Breast epithelium (tissue), 4 donors: ENCODE measurements at places on chromosomes 13 and 19. TPM values are rescaled to one million over a fixed set of nuclear protein-coding genes. Genes with fewer than 3 reads are reported as not detected.

DNA sequence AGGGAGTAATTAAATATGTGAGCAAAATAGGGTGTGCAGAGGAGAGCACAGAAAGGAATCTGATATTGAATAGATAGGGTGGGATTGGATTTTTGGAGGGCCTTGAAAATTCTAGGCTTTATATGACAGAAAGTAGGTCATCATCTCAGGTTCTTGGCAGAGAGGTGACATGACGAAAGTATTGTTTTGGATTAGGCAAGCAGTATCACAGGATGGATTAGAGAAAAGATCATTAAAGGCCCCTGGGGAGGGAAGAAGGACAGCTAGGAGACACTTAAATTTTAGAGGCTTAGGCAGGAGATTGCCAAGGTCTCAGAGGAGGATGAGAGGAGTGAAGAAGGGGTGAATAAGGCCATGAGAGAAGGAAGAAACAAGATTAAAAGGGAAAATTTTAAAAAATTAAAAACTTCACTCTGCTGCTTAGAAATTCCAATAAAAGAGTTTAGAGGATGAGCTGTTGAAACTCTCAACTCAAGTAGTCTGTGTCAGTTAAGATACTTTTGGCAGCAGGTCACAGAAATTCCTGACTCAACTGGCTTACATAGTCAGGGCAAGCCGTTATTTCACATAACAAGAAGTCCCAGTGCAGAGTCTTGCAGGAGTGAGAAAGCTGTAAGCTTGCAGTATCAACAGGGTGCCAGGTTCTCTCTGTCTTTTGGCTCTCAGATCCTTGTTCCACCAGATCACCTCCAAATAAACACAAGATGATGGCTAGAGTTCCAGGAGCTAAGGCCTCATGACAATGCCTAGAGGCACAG, 8.8 kb downstream of the GPC6 start:
- no peak for DNase-seq
- H3K27me3 ChIP-seq = no peaks in the 10 kb centered on the region
- no peak overlapping the region for H3K4me3 ChIP-seq
- no peak overlapping the region for H3K27ac ChIP-seq
- no peaks in the 10 kb centered on the region for H3K36me3 ChIP-seq

- H3K27ac ChIP-seq = no peak overlapping the region
- no peak overlapping the region for H3K4me3 ChIP-seq
Measured at GRCh38 chr19:44570984-44571684, 41.7 kb upstream of the CEACAM20 start.

DNA sequence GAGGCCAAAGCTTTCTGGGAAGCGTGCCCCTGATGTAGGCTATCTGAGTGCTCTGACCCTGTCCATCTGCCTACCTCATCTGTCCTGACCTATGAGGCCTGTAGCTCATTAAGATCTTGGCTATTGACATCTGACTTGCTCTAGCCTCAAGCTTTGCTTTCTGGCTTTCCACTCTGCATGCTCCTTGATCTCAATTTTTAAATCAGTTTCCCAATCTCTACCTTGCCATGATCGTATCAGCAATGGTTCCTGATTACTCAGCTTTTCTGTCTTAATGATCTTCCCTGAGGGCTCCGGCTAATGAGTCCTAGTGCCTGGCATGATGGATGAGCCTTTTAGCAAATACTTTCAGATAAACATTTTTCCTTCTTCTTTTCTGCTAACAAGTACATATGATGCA, 262.0 kb downstream of the NDFIP2 start:
- DNase-seq = no peak
- no peaks in the 10 kb centered on the region for H3K4me1 ChIP-seq
- no peaks in the 10 kb centered on the region for H3K27me3 ChIP-seq
- H3K4me3 ChIP-seq = no peak overlapping the region

GRCh38 chr19:44401139-44402115, at the start of gene ZNF285:
ZNF285 (minus strand) TSS chr19:44401608; CDS start chr19:44397213, 4,395 bp downstream.
- H3K27ac ChIP-seq = peak within 1 kb of the TSS; percentile 25
- H3K4me1 ChIP-seq = no peaks in the 10 kb centered on the region
- peak within 1 kb of the TSS; percentile 76 for H3K4me3 ChIP-seq

DNA sequence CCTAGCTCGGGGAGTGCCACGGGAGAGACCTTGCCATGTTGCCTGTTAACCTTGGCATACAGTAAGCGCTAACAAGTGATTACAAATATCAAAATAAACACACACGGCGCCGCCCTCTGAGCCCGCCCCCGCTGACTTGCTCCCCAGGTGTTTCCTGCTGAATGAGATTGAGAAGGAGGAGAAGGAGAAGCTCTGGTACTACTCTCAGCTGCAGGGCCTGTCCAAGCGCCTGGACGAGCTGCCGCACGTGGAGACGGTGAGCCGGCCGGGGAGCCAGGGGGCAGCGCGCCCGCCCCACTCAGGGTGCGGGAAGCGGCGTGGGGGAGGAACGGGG, 5.0 kb downstream of the APC2 start:
- DNase-seq = no peak
- peak overlapping the region; percentile 33 for H3K4me3 ChIP-seq
- peaks cover 61% of the 10 kb centered on the region for H3K27me3 ChIP-seq
- H3K27ac ChIP-seq = no peak overlapping the region

GRCh38 chr19:35431145-35431807, 16.8 kb upstream of the FFAR2 start:
- H3K27ac ChIP-seq = no peak overlapping the region
- peaks cover 4% of the 10 kb centered on the region for H3K4me1 ChIP-seq
- no peaks in the 10 kb centered on the region for H3K36me3 ChIP-seq
- no peaks in the 10 kb centered on the region for H3K27me3 ChIP-seq
- H3K4me3 ChIP-seq = no peak overlapping the region
- DNase-seq = no peak

- H3K36me3 ChIP-seq = peaks cover 17% of the 10 kb centered on the region
- H3K4me3 ChIP-seq = no peak overlapping the region
- H3K27ac ChIP-seq = no peak overlapping the region
- DNase-seq = no peak
- H3K4me1 ChIP-seq = no peaks in the 10 kb centered on the region
Measured at GRCh38 chr19:12922959-12923358, 3.9 kb upstream of the SYCE2 start.

Gene ZNF540
- total RNA-seq = 9.7 TPM

Gene TPP2
- 50.2 TPM for total RNA-seq

DNA sequence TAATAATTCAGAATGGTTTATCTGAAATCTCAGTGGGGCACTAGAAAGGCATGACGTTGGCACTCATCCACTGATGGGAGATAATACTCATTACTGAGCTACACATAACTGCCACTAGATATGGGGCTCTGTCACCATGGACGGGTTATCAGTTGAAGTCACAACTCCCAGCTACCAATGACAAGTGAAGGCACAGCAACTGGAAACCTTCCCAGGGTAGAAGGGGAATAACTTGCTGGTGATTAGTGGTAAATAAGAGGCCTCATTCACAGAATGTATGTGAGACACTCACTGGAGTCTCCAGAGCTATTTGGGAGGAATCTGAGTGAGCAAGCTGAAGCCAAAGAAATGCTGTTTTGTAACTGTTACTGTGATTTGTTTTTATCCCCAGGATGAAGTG, 249.6 kb downstream of the ENOX1 start:
- DNase-seq = no peak
- H3K36me3 ChIP-seq = no peaks in the 10 kb centered on the region
- H3K27me3 ChIP-seq = no peaks in the 10 kb centered on the region
- no peak overlapping the region for H3K27ac ChIP-seq
- no peak overlapping the region for H3K4me3 ChIP-seq
- no peaks in the 10 kb centered on the region for H3K4me1 ChIP-seq

GRCh38 chr19:7539827-7540425, 4.4 kb downstream of the PNPLA6 start:
- H3K36me3 ChIP-seq = peaks cover 12% of the 10 kb centered on the region
- H3K27ac ChIP-seq = no peak overlapping the region
- DNase-seq = no peak
